ENCODE measurements at places on chromosomes 3 and 15.

DNA sequence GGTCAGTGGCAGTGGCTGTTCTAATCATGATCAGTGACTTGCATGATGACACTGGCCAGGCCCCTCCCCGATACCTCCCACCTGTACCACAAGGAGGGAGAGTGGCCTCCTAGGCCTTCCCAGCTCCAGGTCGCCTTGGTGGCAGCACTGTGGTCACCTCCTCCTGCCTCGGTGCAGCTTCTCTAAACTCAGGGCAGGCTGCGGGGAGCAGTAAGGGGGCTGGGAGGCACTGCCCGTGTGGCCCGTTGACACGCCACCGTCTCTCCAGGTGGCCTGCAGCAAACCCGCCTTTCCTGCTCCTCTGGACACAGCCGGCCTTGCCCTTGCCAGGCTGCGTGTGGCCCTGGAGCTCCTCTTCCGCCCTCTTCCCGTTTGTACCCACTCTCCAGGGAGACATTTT, 184.1 kb downstream of the XXYLT1 start:
- DNase-seq = no peak

DNA sequence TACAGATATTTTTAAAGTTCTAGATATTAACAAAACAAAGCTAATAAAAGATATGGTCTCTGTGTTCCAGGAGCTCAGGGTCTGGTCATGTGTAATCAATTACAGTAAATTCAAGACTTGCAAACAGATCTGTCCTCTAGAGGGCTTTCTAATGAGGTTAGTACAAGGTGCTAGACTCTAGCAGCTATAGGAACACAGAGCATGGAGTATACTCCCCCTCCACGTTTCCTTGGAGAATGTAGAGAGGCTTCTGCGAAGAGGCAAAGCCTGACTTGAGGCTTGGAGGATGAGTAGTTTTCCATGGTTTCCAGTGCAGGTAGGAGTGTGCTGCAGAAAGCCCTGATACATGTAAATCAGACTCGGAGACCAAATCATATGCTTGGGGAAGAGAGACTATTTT, 32.7 kb upstream of the DLG1 start:
- no peak for DNase-seq

DNA sequence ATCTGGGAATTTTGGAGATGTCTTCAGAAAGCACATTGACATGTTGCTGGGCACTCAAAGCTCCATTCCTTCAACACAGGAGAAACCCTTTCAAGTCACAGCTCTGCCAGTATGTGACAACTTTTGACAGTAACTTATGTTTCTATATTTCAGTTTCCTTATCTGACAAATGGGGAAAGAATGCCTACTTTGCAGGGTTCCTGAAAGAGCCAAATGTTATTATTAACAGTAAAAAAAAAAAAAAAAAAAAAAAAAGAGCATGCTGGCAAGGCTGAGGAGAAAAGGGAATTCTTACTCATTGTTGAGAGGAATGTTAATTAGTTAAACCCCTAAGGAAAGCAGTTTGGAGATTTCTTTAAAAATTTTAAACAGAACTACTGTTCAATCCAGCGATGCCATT, 272.5 kb upstream of the TGFBR2 start:
- DNase-seq = no peak

- DNase-seq = peak; percentile 28
These were observed 770.2 kb upstream of the ALCAM start for GRCh38 chr3:104596551-104596950.

DNA sequence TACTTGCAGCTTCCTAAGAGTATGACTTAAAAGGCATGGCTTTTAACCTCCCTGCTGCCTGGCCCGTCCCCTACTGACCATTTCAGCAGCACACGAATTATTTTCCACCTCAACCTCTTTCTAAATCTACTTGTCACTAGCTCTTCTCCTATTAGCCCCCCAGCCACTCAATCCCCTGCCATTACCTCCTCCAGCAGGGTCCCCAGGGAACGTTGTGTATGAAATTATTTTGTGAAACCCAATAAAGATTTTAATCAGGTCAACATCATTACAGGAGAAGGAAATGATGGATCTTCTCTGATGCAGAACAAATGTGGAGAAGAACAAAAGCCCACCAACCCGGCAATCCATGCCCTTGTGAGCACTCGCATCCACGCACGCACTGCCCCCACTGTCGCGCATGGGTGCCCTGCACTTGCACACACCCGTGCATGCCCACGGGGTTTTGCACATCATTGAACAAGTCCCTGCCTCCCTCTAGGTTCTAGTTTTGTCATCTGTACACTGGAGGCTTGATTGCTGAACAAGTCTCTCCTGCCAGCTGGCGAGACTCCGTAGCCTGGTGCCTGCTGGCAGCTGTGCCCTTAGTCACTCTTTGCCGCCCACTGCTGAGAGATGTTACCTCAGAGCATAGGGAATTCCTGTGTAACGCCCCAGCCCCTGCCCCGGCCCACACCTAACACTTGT, 51.6 kb downstream of the LINGO1 start:
- DNase-seq = no peak

GRCh38 chr3:56133423-56133822, 334.8 kb downstream of the ERC2 start:
- DNase-seq = no peak

DNA sequence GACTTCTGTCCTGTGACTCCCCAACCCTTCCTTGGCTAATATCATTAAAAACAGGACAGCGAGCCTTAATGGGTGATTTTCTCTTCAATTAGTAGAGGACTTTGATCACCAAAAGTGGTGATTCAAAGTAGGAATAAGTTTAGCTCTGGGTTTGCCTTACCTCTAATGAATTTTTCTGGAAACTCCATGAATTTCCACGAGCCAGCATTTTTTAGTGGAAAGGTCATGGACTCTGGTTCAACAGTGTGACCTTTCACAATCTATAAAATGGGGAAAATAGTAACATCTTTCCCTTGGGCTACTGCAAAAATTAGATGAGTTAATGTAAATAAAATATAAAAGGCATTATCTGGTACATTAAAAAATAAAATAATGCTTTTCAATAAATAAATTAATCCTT, 417.8 kb upstream of the NR2F2 start:
- DNase-seq = no peak

DNA sequence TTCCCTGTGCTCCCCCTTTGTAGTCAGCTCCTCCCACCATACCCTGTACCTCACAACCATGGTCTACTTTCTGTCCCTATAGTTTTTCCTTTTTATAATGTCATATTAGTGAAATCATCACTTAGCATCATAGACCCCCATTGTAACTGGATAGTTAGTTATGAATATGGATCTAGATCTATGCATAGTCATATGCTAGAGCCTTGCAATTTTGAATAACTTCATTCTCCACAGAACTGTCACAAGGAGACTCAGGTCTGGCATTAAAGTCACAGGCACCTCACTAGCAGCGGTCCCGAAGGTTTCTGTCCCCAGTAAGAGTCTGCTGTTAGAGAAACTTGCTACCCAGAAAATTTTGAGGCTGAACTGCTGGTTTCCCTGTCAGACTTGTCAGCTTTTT, 102.0 kb upstream of the NUDT16 start:
- no peak for DNase-seq

DNA sequence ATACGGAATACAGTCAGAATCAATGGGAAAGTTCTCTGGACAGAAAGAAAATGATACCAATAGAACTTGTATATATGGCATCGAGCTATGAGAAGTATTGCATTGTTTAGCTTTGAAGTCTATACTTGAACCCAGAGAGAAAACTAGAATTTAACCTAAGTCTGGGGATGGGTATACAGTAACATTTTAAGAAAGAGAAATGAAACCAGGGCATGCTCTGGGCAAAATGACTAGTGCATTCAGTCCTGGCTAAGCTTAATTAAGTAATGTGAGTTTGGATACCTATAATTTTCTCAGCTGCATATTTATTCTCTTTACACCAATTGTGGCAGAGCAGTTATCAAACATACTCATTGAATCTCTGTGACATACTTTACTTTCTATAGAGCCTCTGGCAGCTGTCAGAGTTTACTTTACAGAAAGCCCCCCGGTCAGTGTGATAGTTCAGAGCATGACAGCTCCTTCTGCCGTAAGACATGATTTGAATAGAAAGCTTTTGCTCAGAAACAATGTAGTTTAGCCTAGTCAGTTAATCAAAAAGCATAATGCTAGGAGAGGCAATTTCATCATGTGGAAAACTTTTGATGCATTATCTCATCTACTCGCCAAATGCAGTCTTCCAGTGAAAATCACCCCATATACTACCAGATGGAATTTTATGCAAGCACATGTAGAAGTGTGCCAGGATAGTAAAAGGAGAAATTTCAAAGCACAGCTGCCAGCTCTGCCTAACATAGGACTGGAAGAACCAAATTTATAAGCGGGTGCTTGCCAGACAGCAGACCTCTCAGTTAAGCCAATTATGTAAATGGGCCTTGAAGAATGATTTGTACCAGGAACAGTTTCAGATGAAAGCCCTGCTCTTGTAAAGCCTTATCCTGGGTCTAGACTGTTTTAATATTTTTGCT, 40.7 kb downstream of the OXSM start:
- no peak for DNase-seq

GRCh38 chr3:68743521-68743920, 188.8 kb downstream of the TAFA4 start:
- DNase-seq = no peak

DNA sequence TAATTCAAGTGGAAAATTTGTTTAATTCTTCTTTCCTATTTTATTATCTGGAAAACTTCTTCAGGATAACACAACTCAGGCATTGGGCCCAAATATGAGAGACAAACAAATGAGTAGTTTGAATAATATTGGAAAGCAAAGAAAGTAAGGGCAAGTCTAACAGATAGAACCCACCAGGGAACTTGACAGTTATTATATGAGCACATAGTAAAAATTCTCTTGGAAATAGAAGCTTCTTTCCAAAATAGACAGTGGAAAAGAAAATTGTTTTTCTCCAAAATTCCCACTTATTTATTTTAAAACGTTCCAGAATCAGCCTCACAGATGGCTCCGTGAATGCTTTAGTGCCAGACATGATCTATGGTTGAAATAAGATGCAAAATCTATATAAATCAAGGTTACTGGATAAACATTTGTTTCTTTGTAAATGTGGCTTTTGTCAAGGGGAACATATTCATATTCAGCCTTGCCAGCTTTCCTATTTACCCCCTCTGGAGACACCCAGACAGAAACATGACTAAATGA, 23.9 kb downstream of the LDHAL6B start:
- DNase-seq = no peak

- DNase-seq = no peak
These were observed 138.5 kb upstream of the ANKRD28 start for GRCh38 chr3:15936312-15936711.

- no peak for DNase-seq
These were observed 484.4 kb upstream of the TPRG1 start for GRCh38 chr3:188687389-188687788.

DNA sequence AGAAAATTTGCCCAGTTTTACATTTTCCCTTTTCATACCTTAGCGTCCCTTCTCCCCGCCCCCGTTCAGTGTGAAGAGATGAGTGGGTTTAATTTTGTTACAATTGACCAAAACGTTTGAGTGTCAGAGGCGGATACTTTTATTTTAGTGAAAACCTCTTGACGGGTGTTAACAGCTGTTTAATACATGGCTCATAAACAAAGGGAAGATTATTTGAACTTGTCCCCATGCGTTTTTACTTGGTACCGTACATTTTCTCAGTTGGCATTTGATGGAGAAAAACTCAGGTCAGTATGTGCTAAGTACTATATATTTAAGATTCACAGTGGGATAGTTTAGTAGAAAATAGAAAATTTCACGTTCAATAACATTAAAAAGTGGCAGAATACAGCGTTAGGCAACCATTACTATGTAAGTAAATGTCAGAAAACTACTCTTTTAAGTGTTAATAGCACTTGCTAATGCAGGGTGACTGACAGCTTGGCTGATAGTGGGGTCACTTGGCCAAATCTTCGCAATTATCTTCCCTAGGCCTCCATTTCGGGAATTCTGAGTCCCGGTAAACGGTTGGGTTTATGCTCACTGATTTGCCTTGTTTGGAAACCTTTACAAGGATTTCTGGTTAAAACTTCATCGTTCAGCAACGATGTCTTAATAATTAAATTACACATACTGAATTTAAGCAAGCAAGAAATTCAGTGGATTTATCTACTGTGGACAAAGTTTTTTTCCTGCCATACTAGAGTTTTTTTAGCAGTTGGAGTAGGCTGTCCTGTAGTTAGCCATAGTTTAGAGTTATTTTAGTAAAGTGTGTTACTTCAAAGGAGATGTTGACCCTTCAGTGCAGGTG, 4.8 kb downstream of the CHD2 start:
- no peak for DNase-seq

DNA sequence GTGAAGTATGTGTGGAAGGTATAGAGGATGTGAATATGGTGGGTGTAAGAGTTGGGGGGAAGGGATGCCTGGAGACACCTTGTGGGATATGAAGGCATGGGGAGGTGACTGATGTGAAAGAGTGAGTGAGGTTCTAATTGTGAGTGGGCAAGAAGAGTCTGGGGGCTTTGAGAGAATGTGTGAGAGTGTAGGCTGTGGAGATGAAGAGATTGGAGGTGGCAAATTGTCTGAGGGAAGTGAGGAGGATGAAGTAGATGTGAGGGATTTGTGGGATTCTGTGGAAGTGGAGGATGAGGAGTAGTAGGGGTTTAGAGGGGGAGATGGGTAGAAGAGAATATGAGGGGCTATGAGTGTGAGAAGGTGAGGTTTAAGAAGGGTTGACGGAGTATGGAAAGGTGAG, 41.6 kb downstream of the ZIC4 start:
- no peak for DNase-seq

GRCh38 chr3:166582236-166582635, 745.0 kb upstream of the BCHE start:
- no peak for DNase-seq

- no peak for DNase-seq
These were observed 406.2 kb downstream of the MFSD1 start for GRCh38 chr3:159208050-159208449.

- DNase-seq = no peak
These were observed 6.1 kb upstream of the SLCO2A1 start for GRCh38 chr3:134035836-134036235.

- no peak for DNase-seq
These were observed 229.2 kb upstream of the LRTM1 start for GRCh38 chr3:55156851-55157650.

DNA sequence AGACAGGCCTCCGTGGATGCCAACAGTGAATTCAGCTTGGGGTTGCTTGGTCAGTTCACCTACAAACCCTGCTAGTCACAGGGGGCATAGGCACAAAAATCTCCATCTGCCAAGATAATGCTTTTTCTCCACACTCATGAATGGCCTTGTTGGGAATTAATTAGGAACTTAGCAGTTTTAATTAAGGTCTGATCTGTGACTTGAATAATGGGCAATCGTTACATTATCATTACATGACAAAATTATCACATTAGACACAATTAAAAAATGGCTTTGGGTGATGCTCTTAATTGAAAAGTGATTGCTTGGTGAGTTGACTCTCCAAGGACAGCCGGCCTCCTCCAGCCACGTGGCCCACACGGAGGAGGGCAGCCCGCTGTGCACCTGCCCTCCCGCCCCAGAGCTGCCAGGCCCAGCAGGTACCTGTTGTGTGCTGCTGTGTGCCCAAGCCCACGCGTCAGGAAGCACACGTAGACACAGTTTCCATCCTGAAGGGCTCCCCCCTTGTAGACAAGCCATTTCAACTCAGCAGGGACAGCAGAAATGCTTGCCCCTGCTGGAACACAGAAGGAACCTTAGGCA, 274.2 kb downstream of the OCA2 start:
- DNase-seq = no peak

All from CD4-positive, alpha-beta memory T cell (primary cell).